T-helper 22 cell (primary cell): ENCODE measurements at places on chromosomes 1 and 21.

GRCh38 chr1:210328032-210328745, 513 bp upstream of the HHAT start:
- DNase-seq: no peak

DNA sequence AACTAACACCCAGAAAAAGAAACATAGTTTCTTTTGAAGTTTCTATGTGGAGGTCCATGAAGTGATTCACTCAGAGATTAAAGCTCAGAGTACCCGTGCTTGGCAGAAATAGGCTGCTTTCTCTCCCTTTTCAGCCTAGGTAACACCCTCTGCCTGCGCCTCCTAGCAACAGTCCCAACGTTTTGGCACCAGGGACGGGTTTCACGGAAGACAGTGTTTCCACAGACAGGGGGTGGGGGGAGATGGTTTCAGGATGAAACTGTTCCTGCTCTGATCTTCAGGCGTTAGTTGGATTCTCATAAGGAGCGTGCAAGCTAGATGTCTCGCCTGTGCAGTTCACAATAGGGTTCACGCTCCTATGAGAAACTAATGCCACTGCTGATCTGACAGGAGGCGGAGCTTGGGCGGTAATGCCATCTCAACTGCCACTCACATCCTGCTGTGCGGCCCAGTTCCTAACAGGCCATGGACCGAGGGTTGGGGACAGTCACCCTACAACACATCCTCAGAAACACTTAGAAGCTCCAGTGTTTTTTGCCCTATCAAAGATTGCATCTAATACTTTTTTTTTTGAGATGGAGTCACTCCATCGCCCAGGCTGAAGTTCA, 53.2 kb downstream of the CHML start:
- DNase-seq: no peak

- DNase-seq: no peak
Observed at GRCh38 chr1:210800301-210800700, 333.6 kb downstream of the KCNH1 start.

DNA sequence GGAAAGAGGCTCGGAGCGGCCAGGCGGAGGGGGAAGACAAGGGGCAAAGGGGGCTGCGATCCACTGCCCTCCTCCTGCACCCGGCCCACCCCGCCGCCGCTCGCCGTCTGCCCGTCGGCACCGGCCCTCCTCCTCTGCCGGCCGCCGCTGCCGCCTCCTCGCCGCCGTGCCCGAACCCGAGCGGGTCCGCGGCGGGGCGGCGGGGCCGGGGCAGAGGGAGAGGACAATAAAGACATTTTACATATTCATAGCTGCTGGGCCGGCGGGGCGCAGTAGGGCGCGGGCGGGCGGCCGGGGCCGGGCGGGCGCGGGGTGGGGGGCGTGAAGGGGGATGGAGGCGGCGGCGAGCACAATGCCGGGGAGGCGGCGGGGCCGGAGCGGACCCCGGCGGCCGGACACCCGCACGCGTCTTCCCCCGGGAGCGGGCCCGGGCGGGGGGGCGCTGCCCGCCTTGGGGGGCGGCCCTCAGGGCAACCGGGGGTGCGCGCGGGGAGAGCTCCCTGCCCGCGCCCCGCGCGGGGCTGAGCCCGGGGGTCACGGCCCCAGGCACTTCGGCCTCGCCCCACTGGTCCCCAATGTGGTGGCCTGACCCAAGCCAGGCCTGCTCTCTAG, 546 bp downstream of the POU2F1 start:
- DNase-seq: peak; percentile 28

DNA sequence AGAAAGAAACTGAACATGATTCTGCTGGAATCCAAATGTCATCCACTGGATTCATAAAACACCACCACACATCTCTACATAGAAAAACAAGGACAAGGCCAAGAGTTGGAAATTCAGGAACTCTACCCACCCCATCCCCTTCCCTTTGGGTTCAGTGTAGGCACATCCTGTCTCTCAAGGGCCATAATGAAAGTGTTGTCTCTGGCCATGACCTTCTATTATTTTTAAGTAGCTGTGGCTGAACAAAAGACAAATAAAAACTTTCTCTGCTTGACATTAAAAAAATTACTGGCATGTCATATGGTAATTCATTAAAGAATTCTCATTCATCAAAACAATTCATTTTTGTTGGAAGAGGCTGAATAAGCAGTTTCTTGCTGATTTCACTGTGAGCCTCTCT, 54.9 kb upstream of the ZBTB18 start:
- DNase-seq: no peak
